ENCODE measurements at places on chromosomes 5 and 9. TPM values are rescaled to one million over a fixed set of nuclear protein-coding genes. Genes with fewer than 3 reads are reported as not detected.

- no peak for DNase-seq
These were observed 500.7 kb downstream of the TLE4 start for GRCh38 chr9:80072451-80072850.

DNA sequence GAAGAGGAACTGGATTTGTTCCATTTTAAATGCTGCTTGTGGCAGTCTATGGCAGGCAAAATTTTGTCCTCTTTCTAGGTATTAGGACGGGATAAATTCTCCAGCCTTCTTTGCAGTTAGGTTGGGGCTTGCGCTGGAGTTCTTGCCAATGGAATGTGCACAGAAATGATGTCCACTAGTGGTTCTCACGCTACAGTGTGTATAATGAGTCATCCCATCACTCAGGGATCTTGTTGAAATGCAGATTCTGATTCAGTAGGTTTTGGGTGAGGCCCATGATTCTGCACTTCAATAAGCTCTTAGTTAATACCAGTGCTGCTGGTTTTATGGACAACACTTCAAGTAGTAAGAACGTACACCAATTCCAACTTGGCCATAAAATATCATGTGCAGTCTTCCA is 317.6 kb upstream of the KLF4 start:
- DNase-seq: no peak

DNA sequence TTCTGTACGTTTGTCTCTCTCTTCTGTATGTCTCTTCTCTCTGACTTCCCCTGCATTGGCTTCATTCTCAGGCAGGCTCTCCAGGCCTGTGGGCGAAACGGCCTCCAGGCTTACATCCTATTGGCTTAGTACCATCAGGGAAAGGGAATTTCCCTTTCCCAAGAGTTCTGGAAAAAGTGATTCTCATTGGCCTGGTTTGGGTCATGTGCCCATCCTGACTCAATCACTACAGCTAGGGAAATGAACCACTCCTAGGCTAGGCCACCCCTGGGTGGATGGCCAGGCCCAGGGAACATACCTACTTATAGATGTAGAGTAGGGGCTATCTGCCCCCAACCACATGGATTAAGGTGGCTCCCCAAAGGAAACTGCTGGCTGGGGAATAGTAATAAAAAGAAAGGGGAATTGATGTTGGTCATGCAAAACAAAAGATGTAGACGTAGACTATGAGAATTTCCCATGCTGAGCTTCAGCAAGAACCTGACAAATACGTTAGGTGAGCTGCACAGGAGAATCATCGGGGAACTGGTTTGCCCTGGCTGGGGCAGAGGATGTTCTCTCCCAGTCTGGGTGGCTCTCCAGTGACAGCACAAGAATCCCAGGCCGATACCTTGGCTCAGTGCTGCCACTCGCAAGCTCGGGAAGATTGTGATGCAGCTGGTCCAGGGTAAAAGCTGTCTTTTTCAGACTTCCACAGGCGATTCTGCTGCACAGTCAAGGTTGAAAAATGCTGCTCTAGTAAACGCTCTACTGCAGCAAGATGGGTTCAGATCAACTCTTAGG is 3.7 kb upstream of the EGR1 start:
- DNase-seq: no peak

DNA sequence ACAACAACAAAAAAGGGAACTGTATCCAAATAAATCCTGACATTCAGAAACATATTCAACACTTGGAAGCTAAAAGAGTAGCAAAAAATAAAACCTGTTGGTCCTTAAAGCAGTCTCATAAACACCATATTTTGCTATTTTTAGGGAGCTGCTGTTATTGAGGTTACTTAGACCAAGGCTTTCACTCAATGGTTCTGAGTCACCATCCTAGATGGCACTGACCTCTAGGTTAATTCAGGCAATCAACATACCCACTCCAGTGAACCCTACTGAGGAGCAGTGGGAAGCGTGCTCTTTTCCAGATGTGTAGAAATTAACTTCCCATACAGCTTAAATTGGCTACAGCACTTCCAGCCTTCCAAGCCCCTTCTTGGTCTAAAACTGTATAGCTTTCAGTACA is 5.2 kb downstream of the GNAQ start:
- DNase-seq: no peak

GRCh38 chr9:95727947-95728520 is 147.5 kb upstream of the ERCC6L2 start:
- DNase-seq: no peak

Gene FRMPD1
- total RNA-seq: 0.11 TPM

Gene GPR151
- total RNA-seq: not detected

Gene GFPT2
- 11.1 TPM for total RNA-seq

Gene SLC31A2
- total RNA-seq: 3.6 TPM

All from neural crest cell (in vitro differentiated cells).